NCI-H460 (cell line): ENCODE measurements at places on chromosomes 7 and 10. TPM values are rescaled to one million over a fixed set of nuclear protein-coding genes. Genes with fewer than 3 reads are reported as not detected.
A peak's percentile ranks its signal among the peaks of the same experiment; 100 is the strongest.

GRCh38 chr10:69439350-69439739, 11.9 kb upstream of the TSPAN15 start:
- peak; percentile 21 for DNase-seq

DNA sequence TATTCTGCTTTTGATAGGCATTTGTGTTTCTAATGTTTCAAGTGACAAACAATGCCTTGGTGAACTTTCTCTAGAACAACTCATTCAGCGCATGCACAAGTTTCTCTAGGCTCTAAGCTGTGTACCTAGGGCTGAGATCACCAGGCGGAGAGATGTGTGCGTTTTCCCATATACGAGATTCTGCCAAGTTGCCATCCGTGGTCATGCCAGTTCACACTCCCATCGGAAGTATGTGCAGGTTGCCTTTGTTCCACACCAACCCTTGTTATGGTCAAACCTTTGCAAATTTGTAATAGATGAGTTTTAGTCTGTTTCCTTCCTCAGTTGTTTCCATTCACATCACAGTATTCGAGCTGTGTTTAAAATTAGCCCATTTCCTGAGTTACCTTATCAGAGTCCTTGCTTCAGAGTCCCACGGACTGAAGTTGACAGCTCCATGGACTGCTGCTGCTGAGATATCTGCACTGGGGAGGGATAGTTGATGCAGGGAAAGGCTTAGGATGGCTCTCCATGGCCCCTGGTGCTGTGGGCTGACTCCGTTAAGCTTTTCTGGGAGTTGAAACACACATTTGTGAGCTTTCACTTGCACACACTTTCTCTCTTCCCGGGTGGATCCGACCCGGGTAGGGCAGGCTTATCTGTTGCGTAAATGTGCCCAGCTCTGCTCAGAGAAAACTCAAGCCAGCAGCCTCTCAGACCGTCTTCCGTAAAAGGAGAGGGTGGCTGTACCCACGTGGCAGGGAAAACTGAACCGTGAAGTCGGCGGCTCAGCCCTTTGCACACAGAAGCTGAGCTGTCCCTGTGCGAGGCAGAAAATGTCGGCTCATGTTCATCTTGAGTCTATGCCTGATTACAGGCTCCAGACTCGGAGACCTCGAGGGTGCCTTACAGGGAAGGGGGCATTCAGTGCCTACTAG, 49.4 kb downstream of the HK1 start:
- DNase-seq = no peak

DNA sequence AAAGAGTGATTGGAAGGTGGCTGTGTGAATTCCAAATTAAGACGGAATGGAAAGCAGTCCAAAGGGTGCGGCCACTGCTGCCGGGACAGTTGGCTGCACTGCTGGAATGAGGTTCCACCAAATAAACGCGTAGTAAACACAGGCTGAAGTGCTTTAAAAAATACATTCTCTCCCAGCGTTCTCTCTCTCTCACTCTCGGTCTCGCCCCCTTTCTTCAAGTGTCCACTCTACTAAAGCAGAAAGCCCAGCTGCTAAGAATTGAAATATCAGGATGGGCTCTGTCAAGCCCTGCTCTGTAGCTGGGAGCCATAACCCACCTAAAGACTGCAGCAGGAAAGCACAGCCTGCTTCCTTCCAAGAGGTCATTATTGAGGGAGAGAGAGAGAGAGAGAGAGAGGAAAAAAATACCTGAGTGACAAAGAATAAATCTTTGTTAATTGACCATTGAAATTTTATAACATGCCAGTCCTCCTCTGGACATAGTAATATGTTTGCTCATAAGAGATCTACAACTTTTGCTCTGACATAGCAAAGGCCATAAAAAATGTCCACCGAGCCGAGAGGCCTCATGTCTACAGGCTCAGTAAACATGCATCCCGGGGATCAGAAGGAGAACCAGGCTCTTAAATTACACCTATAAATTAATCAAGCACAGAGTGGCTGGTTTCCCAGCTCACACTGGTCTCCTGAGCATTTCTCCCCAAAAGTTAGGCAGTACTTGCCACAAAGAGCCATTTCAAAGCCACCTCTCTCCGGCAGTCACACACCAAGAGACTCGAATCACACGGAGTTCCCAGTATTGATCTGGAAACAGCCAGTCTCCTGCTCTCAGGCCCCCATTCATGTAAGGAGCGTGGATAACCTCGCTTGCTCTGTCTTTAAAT, 72.8 kb downstream of the FGFR2 start:
- no peak for DNase-seq

DNA sequence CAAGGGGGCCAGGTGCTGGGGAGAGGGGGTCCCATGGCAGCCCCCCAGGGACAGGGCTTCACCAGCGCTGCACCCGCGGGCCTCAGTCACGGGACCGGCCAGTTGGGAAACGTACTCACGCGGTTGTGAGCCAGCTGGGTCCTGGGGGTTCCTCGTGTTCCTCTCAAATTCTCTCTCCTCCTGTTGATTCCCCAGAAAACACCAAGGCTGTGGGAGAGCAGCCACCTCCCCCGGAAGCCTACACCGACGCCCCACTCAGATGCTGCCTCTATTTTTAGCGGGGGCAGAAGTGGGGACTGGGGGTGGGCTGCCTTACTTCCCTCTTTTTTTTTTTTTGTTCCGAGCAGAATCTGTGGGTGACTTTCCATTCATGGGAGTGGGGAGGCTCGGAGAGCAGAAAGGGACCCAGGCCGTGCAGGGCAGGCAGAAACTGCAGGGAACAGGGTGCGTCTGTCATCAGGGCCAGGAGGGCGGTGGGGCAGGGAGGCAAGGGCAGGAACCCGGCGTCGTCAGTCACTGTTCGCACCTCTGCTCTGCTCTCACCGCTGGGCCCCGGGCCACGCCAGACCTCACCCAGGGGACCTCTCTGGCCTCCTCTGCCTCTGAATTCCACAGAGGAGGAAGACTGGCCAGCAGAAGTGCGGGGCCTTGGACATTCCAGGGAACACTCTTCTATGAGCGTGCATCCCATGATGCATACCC, 63.1 kb downstream of the CARD11 start:
- no peak for DNase-seq

Gene DOCK4
- 27.7 and 38.0 TPM in 2 replicates for total RNA-seq

Gene CH25H
- total RNA-seq = not detected in 2 replicates

Gene HIF1AN
- 7.8 and 9.3 TPM in 2 replicates for total RNA-seq

Gene TAS2R16
- total RNA-seq = not detected in 2 replicates

Gene MRLN
- not detected in 2 replicates for total RNA-seq
